Right renal cortex interstitium (tissue), 3 donors: ENCODE measurements at places on chromosomes 7 and 10. TPM values are rescaled to one million over a fixed set of nuclear protein-coding genes. Genes with fewer than 3 reads are reported as not detected.

The SEC31B gene
- polyA plus RNA-seq, result 12.2 TPM

The GCK gene
- 3.4 TPM for polyA plus RNA-seq

The A1CF gene
- polyA plus RNA-seq, result 6.4 TPM

The ANKRD2 gene
- polyA plus RNA-seq, result 0.54 TPM

The EVX1 gene
- 0.04 TPM for polyA plus RNA-seq

The ATG9B gene
- polyA plus RNA-seq, result 2.2 TPM

The TBX20 gene
- not detected for polyA plus RNA-seq

The IRF5 gene
- polyA plus RNA-seq, result 8.4 TPM

The CDHR3 gene
- 4.8 TPM for polyA plus RNA-seq

The GFRA1 gene
- polyA plus RNA-seq, result 32.3 TPM

The MTERF1 gene
- polyA plus RNA-seq, result 20.8 TPM

The MYOZ1 gene
- polyA plus RNA-seq, result 5.2 TPM

The EMX2 gene
- polyA plus RNA-seq, result 189 TPM

The ATRNL1 gene
- 28.3 TPM for polyA plus RNA-seq

The UTF1 gene
- polyA plus RNA-seq, result not detected
